ENCODE measurements at places on chromosomes 6 and 20. TPM values are rescaled to one million over a fixed set of nuclear protein-coding genes. Genes with fewer than 3 reads are reported as not detected.

SLCO4A1 gene
- 4.1 TPM for total RNA-seq

MARCKS gene
- 127 TPM for total RNA-seq

SYCP2 gene
- 6.6 TPM for total RNA-seq

CPXM1 gene
- 32.1 TPM for total RNA-seq

TDP2 gene
- 29.1 TPM for total RNA-seq

All from tongue (tissue), 3 donors.